ENCODE measurements at places on chromosomes 3 and 15.

DNA sequence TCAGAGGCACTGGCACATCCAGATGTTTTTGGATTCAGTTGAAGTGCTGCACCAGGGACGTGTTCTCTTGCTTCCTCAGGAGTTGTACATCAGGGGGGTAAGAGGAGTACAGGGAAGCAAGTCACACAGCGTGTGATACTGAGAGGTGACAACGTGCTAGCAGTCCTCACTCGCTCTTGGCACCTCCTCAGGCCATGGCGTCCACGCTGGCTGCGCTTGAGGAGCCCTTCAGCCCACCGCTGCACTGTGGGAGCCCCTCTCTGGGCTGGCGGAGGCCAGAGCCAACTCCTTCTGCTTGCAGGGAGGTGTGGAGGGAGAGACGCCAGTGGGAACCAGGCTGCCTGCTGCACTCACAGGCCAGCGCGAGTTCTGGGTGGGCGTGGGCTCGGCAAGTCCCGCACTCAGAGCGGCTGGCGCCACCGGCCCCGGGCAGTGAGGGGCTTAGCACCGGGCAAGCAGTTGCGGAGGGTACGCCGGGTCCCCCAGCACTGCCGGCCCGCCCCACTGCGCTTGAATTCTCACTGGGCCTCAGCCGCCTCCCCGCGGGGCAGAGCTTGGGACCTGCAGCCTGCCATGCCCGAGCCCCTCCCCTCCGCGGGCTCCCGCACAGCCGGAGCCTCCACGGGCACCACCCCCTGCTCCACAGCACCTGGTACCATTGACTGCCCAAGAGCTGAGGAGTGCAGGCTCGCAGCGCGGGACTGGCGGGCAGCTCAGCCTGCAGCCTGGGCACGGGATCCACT is 64.5 kb downstream of the PLD1 start:
- no peak for DNase-seq

GRCh38 chr3:62665627-62666437 is 209.4 kb downstream of the CADPS start:
- peak; percentile 45 for DNase-seq

GRCh38 chr3:60610441-60611112 is 640.7 kb downstream of the FHIT start:
- peak; percentile 65 for DNase-seq

DNA sequence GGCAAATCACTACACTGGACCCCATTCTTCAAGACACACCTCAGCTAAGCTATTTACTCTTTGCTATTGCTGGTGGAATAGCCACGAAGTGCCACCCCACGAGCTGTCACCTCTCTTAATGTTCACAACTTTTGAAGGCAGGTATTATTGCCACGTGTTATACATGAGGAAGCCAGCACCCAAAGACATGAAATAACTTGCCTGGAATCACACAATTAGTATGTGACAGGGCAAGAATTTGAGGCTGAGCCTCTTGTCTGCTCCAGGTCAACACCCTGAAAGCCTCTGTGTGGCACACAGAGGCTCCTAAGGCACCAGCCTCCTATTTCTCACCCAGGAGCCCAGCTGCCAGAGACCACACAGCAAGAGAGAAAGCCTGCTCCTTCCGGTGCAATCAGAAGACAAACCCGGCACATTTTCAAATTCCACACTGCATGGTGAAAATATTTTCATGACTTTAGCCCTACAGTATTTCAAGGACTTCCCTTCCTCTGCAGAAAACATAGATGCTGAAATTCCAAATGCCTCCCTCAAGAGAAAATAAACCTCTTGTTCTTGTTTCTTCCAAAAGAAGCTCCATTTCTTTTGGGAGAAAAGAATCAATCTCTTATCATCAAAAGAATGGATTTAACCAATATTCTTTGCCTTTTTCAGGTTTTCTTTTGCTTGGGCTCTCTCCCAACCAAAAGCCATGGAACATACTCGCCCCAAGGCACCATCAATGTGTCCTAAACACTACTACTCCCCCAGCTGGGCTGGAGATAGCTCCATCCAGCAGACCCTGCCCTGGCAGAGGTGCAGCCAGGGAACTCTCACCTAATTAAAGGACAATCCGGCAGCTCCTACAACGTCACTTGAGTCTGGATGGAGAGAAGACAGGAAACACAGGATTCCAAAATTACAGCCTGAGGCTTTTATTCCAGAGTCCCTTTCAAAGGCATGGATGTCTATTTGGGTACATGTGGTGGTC is 84.7 kb upstream of the THBS1 start:
- DNase-seq: peak; percentile 47

- peak; percentile 90 for DNase-seq
Measured at GRCh38 chr3:47802734-47803479, at the start of gene DHX30. DHX30 (plus strand) TSS chr3:47803138; CDS start chr3:47810684, 7,546 bp downstream.

DNA sequence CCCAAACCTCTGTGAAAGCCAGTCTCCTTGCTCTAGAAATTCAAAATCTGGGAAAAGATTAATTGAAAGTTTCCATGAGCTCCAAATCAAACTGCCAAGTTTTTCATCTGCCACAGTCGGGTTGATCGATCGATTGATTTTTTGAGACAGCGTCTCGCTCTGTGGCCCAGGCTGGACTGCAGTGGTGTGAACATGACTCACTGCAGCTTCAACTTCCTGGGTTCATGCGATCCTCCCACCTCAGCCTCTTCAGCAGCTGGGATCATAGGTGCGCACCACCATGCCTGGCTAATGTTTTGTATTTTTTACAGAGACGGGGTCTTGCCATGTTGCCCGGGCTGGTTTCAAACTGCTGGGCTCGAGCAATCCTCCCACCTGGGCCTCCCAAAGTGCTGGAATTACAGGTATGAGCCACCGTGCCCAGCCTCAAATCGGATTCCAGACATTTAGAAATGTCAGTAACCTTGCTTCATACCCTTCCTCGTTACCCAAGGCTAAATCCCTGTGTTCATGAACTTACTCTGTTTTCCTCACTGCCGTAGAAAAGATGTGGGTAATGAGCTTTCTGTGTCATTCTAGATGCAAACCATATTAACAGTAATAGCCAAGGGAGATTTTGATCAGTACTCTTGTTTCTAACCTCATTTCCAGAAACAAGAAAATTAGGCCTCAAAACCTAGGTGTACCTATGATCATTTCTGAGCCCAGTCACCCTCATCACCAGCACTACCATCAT is 105.9 kb upstream of the AKAP13 start:
- no peak for DNase-seq

GRCh38 chr3:70840106-70840870 is 527.9 kb upstream of the MDFIC2 start:
- no peak for DNase-seq

- no peak for DNase-seq
Measured at GRCh38 chr3:126528419-126528799, 4.5 kb downstream of the CHST13 start.

DNA sequence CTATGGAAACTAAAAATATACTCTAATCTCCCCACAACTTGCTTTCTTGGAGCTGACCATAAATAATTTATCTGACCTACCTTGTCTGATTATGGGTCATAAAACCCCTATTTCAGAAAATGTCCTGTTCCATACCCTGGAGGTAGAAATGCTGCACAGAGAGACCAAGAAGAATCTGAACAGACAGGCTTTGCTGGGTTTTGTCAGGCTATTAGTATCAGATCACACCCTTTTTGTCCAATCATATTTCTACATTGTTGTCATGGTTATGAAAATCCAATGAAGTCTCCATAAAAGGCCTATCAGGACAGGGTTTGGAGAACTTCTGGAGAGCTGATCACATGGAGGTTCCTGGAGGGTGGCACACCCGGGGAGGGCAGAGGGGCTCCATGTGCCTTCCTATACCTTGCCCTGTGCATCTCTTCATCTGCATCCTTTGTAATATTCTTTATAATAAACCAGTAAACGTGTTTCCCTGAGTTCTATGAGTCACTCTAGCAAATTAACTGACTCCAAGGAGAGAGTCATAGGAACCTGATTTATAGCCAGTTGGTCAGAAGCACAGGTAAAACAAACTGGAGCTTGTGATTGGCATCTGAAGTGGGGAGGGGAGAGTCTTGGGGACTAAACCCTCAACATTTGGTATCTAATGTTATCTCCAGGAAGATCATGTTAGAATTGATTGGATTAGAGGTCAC is 58.1 kb downstream of the NGLY1 start:
- DNase-seq: no peak

GRCh38 chr3:29335438-29335837 is 54.6 kb downstream of the RBMS3 start:
- peak; percentile 98 for DNase-seq

- no peak for DNase-seq
Measured at GRCh38 chr3:144107923-144108322, 136.3 kb downstream of the DIPK2A start.

DNA sequence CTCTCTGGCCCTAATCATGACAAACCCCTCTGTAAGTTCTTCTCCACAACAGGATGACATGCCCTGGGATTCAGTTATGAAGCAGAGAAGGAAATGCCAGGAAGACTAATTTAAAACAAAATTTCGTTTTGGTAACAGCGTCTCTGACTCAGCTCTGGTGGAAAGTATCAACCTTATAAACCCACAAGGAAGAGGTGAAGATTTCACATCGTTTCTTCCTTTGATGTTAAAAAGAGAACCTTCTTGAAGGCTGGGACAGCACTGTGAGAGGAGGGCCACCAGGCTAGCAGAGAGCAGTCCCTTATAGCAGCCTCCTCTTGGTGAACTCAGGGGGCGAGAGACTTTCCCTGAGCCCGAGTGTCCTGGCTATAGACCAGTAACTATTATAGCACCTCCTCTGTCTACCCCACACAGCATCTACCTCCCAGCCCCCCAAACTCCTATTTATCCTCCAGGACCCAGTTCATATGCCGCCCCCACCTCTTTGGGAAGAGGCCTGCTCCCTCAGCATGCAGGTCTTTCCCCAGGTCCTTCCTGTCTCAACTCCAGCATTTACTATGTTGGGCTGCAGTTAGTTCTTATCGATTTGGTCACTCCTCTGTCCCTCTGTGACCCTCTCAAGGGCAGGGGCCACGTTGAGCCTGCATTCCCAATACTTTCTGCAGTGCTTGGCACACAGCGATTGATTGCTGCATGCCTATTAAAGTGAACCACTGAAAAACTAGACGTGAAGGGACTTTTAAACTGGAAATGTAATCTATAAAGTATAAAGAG is 321.5 kb upstream of the ICE2 start:
- DNase-seq: peak; percentile 45

- peak; percentile 55 for DNase-seq
Measured at GRCh38 chr15:70362886-70363285, 265.2 kb upstream of the TLE3 start.

DNA sequence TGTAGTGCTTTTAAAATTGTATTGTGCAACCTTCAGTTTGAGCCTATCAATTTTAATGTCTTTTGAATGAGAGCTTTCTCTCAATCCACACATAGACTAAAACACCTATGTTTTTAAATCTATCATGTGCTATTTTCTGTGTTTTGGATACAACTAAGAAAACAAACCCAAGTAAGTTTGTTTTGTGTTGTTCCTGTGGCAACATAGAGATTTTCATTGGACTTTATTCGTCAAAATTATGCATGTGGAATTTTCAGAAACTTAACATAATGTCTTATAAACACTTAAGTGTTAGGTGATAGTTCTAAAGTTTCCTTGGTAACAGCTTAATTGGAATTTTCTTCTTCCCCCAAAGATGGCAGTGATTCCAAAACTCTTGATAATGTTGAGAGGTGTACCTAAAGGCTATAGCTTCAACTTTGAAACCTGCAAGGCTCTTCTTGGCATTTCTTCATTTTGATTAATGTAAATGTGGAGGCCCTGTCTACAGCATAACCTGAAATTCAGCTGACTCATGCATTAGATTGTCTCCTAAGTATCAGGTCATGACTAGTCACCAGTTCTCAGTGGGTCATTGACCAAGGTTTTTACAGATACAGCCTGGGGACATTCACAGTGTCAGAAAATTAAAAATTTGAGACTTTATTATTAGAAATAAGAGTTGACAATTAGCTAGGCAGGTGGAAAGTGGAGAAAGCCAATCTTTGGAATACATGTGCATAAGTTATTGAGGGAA is 44.4 kb downstream of the COL6A5 start:
- DNase-seq: no peak

- DNase-seq: no peak
Measured at GRCh38 chr3:134751831-134752230, 43.2 kb upstream of the EPHB1 start.

GRCh38 chr3:20773320-20773984 is 587.4 kb upstream of the SGO1 start:
- no peak for DNase-seq

DNA sequence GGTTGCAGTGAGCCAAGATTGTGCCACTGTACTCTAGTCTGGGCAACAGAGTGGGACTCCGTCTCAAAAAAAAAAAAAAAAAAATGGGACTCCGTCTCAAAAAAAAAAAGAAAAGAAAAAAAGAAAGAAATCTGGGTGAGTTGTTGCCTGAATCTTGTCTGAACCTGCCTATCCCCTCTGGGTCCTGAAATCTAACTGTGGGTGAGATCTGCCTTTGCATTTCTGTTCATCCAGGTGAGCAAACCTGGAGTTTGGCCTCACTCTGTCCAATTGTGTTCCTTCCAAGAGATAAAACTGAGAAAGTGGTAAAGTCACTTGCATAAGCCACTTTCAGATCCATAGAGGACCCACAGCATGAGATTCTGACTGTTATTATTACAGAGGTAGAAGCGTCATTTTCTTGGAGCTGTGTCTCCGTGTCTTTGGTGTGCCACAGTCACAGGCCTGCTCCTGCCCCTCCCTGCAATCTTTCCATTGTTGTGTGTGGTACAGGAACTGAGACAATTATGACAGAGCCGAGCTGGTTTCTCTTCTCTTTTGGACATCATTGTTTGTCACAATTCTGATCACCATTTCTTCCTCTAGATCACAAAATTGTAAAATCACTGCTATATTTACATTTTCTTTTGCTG is 235.9 kb downstream of the LPP start:
- no peak for DNase-seq

GRCh38 chr3:51311055-51311454 is 74.0 kb upstream of the MANF start:
- peak; percentile 37 for DNase-seq

- DNase-seq: no peak
Measured at GRCh38 chr3:109432833-109433232, 95.5 kb upstream of the DPPA4 start.

Data from mesenchymal stem cell (in vitro differentiated cells and primary cell).